ENCODE measurements at places on chromosomes 4 and X. TPM values are rescaled to one million over a fixed set of nuclear protein-coding genes. Genes with fewer than 3 reads are reported as not detected.

Gene PAGE2
- not detected for total RNA-seq

Gene CASK
- 78.3 TPM for total RNA-seq

Gene FATE1
- not detected for total RNA-seq

Gene HTN3
- not detected for total RNA-seq

Gene PRRG1
- 6.2 TPM for total RNA-seq

Gene SPANXN3
- total RNA-seq = not detected

Gene MAGEB1
- not detected for total RNA-seq

Data from fibroblast of lung (primary cell).